ENCODE measurements at places on chromosomes 4 and X.

DNA sequence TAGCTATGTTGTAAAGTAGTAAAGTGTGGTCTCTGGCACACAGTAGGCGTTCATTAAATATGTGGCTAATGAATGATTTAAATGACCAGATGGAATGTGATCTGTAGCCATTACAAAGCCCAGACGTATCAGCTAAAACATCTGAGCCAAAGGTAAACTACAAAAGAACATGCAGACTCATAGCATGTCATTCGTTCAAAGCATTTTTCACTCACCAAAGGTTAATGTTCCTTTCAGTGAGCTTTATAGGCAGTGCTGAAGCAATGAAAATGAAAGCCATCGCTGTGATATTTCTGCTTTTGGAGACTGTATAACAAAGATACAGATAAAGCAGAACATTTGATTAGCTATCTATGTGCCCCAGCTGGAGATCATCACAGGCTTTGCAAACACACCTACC, 50.5 kb downstream of the F9 start:
- no peak for DNase-seq

- DNase-seq, result no peak
Measured at GRCh38 chrX:10611441-10612090, 8.8 kb downstream of the MID1 start.

DNA sequence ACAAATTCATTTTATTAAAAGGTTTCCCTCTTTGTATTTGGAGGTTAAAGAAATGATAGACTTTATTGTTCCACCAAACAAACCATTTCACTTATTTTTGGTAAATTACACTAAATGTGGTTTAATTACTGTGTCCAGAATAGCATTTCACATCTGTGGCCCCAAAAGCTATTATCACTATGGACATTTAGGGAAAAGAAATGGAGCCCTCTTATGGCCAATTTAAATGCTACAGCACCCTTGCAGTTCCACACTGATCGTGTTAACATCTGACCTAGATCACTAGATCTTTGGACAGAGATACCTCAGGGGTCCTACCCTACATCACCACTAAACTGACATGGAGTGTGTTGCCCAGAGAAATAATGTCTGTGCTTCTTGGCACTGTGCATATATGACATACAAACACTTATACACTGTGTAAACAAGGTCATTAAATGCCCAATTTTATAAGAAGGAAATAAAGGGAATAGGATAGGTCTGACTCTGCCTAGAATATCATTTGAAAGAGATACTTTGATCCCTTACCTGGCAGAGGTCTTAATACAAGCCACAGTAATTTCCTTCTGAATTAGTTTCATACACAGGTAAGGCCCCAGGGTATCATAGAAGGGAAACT, 163.9 kb downstream of the KDR start:
- peak; percentile 40 for DNase-seq

DNA sequence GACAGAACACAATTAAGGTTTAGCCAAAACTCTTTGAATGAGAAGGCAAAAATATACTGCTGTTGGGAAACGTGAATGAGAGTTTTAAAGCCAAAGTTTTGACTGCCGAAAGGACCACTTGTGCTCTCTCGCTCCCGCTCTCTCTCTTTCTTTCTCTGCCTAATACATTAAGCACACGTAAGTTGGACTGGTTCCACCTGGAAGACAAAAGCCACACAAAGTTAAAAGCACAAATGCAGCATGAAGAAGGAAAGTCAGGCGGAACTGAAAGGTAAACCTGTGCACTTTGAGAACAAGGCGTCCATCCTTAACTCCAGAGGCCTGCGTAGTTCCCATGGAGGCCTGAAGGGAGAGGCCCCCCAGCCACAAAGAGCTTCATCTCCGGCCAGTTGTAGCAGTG, 1.9 kb downstream of the DCAF12L2 start:
- no peak for DNase-seq

DNA sequence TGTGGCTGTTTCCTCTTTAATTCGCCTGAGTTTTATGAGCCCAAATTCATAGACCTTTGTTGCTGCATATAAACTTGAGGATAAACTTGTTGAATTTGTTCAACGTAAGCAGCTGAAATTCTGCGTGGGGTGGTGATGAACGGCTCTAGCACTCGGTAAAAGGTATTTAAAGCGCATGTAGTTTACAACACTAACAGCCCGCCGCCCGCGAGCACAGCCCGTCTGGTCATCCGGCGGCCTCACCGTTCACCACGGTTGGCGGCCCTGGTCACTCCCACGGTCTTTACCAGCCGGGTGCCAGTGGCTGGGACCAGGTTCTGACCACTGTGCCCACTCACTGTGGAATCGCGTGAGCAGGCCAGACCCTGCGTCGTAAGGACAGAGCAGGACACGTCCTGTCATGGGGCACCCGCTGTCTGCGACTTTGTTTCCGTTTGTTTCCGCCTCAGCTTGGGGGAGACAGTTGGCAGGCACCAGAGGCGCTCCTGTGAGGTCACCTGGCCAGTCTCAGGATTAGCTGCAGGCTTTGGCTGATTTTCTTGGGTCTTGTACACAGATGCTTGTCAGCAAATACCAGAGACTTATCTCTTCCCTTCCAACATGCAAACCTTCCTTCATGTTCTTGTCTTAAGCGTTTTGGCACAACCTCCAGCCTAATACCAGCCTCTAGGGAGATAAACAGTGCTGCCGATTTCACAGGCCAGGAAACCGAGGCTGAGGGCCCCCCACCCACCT, 36.8 kb upstream of the SPON2 start:
- DNase-seq, result no peak

GRCh38 chr4:83454686-83455085, 937 bp downstream of the HELQ start:
- DNase-seq, result no peak

- DNase-seq, result no peak
Measured at GRCh38 chr4:127540497-127541025, 92.2 kb upstream of the INTU start.

- DNase-seq, result no peak
Measured at GRCh38 chr4:46274717-46275116, 115.2 kb downstream of the GABRA2 start.

- no peak for DNase-seq
Measured at GRCh38 chr4:54745031-54745770, 87.4 kb downstream of the KIT start.

DNA sequence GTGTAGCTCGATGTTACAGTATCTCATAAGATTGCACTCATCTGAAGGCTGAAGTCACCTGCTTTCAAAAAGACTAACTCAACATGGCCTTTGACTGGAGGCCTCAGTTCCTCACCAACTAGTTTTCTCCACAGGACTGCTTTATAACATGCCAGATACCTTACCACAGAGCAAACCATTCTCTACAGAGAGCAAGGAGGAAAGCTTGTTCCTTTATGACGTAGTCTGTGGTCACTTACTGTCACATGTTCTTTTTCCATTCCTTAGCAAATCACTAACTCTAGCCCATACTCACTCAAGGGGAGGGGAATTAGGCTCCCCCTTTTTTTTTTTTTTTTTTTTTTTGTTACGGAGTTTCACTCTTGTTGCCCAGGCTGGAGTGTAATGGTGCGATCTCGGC, 3.2 kb downstream of the THAP9 start:
- DNase-seq, result peak; percentile 40

Measured in KBM-7 (cell line).